ENCODE measurements at places on chromosomes 7 and 10. TPM values are rescaled to one million over a fixed set of nuclear protein-coding genes. Genes with fewer than 3 reads are reported as not detected.

ZEB1 gene
- total RNA-seq = 63.3 TPM

IL6 gene
- 0.45 TPM for total RNA-seq

- DNase-seq = no peak
Measured at GRCh38 chr10:101660256-101660655, 34.7 kb downstream of the FBXW4 start.

DNA sequence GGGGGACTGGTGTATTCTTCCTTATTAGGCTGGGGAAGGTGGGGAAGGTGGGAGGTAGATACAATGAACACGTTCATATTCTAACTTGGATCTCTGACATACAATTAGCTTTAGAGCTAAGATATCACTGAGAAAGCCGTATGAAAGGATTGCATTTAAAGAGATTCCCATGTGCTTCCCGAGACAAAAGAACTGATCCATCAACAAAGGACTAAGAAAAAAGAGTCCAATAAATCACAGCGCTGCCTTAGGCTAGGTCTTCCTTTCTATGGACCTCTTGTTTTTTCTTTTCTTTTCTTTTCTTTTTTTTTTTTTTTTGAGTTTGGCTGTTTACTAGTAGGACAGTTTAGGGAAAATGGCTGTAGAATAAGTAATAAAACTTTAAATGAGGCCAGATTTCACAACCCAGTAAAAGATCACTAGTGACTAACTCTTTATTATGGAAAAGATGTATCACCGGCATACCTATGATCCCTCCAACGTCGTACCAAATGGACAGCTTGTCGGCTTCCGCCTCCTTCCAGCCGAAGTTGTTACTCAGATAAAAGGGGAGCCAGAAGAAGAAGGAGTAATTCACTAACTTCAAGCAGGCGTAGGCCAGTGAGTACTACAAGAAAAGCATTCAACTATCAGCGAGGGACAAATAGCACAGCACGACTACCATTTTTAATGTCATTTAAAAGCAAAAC is 50.0 kb downstream of the SLC37A3 start:
- DNase-seq = no peak

DNA sequence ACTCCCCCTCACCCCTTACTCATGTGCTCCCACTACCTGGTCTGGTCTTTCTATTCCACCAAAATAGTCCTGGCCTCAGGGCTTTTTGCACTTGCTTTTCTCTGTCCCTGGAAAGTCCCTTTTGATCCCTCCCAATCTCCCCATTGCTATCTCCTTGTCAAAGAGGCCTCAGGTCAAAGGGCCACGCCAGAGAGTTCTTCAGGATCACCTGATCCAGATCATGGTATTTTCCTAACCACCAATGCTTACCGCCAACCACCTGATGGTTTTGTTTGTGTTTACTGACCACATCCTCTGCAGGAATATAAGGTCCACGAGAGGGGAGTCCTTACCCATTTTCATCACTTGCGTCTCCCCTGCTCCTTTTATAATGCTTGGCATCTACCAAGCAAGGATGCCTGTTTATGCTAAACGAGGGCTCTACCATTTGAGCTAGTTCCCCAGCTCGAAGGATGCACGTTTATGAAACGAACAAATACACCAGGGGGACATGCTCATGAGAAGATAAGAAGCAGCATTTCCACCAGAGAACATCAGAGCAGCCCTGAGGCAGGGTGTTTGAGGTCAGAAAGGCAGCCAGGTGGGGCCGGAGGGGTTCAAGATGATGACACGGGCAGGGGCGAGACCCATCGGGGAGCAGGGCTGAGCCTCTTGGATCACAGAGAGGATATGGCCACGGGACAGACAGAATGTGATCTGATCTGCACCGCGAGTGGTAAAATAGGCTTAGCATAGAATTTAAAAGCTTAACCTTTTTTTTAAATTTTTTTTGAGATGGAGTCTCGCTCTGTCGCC is 43.1 kb upstream of the FOXK1 start:
- peak; percentile 51 for DNase-seq

- no peak for DNase-seq
Measured at GRCh38 chr10:67549390-67549789, 146.6 kb downstream of the CTNNA3 start.

DNA sequence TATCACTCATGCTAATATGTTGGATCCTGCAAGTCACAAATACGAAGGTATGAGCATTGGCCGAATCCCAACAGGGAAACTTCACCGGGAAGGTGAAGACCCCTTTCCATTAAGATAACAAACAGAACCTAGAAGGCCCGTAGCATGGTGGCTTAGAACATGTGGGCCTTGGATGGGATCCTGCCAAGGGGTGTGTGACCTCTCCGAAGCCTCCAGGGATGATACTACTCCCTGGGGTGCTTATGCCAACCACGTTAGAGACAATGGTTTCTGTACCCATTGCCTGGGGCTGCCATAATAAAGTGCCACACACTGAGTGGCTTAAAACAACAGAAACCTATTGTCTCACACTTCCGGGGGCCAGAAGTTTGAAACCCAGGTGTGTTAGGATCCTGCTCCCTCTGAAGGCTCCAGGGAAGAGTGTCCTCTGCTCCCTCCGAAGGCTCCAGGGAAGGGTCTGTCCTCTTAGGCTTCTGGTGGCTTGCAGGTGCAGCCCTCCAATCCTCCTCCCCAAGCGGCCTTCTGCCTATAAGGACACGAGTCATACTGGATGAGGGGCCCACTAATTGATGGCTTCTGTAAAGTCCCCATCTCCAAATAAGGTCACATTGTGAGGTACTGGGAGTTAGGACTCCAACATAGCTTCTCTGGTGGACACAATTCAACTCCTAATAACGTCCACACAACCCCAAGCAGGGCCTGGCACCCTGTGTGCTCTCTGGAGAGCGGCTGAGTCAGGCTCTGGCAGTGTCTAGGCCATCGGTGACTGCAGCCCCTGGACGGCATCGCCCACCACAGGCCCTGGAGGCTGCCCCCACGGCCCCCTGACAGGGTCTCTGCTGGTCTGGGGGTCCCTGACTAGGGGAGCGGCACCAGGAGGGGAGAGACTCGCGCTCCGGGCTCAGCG is 992 bp upstream of the MGMT start:
- DNase-seq = no peak

DNA sequence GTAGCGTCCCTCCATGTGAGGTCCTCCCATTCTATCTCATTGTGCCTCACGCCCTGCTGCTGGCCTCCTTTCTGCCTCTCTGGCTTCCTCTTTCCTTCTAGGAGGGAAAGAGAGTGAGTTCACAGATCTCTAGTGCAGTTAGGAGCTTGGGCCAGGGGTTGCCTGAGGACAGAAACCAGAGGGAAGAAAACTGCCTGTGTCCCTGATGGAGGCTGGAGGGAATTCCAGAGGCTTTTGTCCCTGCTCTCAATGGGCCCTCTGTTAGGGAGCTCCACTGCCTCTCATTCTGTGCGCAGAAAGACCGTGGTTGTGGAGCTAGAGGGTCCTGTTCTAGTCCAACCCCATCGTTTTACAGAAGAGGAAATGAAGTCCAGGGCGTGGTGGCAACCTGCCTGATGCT is 4.6 kb downstream of the MARVELD1 start:
- no peak for DNase-seq

DNA sequence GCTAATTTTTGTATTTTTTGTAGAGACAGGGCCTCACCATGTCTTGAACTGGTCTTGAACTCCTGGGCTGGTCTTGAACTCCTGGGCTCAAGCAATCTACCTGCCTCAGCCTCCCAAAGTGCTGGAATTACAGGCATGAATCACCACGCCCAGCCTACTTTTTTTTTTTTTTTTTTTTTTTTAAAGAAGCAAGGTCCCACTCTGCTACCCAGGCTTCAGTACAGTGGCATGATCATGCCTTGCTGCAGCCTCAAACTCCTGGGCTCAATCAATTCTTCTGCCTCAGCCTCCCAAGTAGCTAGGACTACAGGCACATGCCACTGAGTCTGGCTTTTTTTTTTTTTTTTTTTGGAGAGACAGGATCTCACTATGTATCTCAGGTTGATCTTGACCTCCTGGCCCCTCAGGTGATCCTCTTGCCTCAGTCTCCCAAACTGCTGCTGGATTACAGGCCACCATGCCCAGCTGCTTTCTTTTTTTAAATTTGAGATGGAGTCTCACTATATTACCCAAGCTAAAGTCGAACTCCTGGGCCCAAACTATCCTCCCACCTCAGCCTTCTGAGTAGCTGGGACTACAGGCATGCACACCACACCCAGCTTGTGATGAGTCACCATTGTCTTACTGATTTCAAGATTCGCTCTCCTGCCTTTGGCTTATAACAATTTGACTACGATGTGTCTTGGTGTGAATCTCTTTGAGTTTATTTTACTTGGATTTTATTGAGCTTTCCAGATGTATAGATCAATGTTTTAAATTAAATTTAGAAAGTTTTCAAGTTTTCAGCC is 9.0 kb downstream of the RPEL1 start:
- DNase-seq = no peak

DNA sequence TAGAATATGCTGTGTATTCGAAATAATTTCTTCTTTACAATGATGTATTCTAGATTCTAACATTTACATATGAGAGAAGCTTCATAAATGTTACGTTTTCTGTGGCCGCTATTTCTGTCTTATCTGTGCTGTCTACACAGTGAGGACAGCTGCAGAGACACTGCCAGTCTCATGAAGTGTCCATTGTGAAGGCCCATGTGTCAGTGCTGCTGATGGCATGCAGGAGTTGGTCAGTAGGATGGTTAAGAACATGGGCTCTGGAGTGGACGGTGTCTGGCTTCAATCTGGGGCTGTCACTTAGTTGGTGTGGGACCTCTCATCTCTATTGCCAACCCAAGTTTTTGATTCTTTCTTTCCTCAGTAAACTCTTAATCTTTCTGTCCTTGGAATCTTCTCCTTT is 137.3 kb downstream of the SDK1 start:
- no peak for DNase-seq

GRCh38 chr10:114683593-114683992 is 25.5 kb upstream of the ABLIM1 start:
- no peak for DNase-seq
